ENCODE measurements at places on chromosomes 3 and 15. TPM values are rescaled to one million over a fixed set of nuclear protein-coding genes. Genes with fewer than 3 reads are reported as not detected.

The TMOD2 gene
- total RNA-seq, result 4.3 TPM

The TRA2B gene
- total RNA-seq, result 328 TPM

The ADAMTS7 gene
- 2.0 TPM for total RNA-seq

The CPA3 gene
- not detected for total RNA-seq

The CPNE9 gene
- 0.11 TPM for total RNA-seq

The JAGN1 gene
- 37.3 TPM for total RNA-seq

The RBM15B gene
- 29.4 TPM for total RNA-seq

The FAM43A gene
- total RNA-seq, result 26.0 TPM

The LDHAL6B gene
- total RNA-seq, result not detected

The SLC22A14 gene
- total RNA-seq, result 0.29 TPM

The RTP4 gene
- 0.90 TPM for total RNA-seq

The GMNC gene
- not detected for total RNA-seq

The SNX33 gene
- 9.1 TPM for total RNA-seq

The CXCR6 gene
- total RNA-seq, result not detected

The GPR156 gene
- total RNA-seq, result 0.37 TPM

The SLC12A1 gene
- not detected for total RNA-seq
